SJSA1 (cell line): ENCODE measurements at places on chromosomes 5 and 9.

DNA sequence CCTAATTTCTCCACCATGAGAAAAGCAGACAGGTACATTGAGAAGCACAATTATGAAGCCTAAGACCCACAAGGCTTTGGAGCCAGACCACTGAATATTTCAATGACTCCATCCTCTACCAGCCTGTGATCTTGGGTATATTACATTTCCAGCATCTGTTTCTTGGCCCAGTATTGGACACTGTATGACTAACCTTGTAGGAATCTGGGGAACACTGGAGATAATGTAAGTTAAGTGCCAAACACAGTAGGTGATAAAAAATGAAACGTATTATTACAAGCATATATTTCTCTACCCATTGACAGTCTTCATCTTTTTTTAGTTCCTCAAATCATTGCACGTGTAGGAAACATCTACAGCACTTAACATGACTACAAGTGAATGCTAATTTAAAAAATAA lies 28.6 kb upstream of the FEM1C start:
- DNase-seq, result no peak

DNA sequence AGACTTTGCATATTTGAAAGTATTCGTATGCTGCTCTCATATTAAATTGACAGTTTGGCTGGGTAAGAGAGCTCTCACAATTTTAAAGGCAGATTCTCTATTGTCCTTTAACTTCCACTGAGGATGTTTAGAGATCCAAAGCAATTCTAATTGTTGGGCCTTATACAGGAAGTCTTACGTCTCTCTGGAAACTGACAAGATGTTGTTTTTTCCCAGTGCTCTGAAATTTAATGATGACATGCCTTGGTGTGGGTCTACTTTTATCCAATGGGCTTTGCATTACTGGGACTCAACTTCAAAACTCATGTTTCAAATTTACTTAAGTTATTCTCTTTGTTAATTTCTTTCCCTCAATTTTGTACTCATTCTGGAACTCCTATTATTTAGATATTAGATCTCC lies 191.5 kb downstream of the SNX18 start:
- no peak for DNase-seq

GRCh38 chr9:98219794-98220370 lies 27.4 kb upstream of the CORO2A start:
- DNase-seq, result no peak

GRCh38 chr5:14424011-14424685 lies 157.4 kb upstream of the OTULINL start:
- no peak for DNase-seq

DNA sequence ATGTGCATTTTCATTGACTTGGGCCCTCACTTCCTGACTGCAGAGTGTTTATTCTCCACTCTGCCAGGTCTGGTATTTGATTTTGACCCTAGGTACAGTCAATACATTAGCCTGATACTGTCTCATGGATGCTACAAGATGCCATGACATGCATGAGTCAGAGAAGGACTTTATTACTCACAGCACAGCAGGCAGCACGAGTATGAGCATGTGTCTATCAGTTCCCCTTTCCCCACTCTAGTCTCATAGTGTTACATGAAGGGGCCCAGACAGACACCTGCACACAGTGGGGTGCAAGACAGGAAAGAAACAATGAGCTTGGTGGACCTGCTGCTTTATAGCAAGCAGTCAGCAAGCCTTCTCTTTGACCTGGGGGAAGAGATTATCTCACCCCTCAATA lies 19.6 kb downstream of the ITGA2 start:
- no peak for DNase-seq

DNA sequence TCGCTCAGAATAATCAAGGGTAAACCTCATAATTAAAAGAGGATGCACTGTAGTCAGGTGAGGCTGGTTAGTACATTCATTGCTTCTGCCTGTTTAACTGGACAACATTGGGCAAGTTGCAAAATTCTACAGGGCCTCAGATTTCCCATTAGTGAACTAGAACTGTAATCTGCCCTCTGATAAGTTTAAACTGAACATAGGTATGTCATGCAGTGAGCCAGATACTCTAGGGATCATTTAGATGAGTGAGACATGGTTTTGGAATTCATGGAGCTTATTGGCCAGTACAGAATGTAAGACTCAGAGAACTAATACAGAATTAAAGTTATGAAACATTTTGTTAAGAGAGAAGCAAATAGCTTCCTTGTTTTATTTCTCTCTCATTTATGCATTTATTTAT lies 35.9 kb downstream of the RNF44 start:
- no peak for DNase-seq

DNA sequence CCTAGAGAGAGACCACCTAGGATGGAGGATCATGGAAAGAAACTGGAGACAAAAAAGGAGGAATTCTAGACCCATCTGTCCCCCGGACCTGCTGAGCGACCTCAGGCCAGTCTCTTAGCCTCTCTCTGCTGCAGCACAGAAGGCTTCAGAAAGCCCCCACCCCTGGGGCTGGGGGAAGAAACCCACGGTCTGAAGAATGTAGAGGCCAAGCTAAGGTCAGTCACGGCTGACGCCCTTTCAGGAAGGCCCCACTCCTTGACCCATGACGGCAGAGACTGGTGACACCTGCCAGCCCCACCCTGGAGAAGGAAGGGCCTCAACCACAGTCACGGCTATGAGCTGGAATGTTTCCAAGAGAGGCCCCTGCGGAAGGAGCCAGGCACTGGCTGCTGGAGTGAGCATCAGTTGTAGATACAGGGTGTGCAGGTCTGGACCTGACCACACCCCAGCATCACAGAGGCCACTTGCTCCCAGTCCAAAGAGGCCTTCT lies 120.5 kb upstream of the BOD1 start:
- DNase-seq, result no peak

DNA sequence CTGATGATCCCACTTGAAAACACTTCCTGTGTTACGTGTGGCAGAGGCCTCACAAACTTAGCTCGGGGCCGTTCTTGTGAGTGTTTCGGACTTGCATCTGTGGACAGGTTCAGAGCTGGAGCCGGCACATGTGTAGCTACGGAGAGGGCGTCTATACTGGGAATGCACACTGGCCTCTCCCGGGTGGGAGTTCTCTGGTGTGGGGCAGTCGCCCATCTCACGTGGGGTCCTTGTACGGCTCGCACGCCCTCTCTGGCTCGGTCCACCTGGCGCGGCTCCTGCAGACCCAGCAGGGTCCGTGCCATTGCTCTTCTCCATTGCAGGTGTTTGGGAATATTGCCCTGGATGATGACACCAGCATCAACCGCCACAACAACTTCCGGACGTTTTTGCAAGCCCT lies 197.9 kb downstream of the CACNA1B start:
- DNase-seq, result no peak

- DNase-seq, result no peak
Observed at GRCh38 chr5:155530046-155530445, 516.5 kb downstream of the KIF4B start.

- no peak for DNase-seq
Observed at GRCh38 chr9:119310741-119311140, 58.5 kb downstream of the BRINP1 start.

- DNase-seq, result peak; percentile 95
Observed at GRCh38 chr5:10678244-10678643, 82.8 kb downstream of the DAP start.

GRCh38 chr9:561427-561826 lies 280.1 kb upstream of the DMRT1 start:
- DNase-seq, result no peak

GRCh38 chr9:133246991-133247390 lies 28.0 kb downstream of the ABO start:
- DNase-seq, result no peak

- no peak for DNase-seq
Observed at GRCh38 chr5:139877129-139877597, 81.6 kb downstream of the PSD2 start.

- DNase-seq, result no peak
Observed at GRCh38 chr9:130991778-130992681, 16.9 kb upstream of the LAMC3 start.

- no peak for DNase-seq
Observed at GRCh38 chr5:34538026-34538672, 118.0 kb upstream of the RAI14 start.

DNA sequence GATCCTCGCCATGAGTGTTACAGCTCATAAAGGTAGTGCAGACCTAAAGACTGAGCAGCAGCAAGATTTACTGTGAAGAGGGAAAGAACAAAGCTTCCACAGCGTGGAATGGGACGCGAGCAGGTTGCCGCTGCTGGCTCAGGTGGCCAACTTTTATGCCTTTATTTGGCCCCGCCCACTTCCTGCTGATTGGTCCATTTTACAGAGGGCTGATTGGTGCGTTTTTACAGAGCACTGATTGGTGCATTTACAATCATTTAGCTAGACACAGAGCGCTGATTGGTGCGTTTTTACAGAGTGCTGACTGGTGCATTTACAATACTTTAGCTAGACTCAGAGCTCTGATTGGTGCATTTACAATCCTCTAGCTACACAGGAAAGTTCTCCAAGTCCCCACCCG lies 13.9 kb downstream of the PLK2 start:
- DNase-seq, result no peak

- no peak for DNase-seq
Observed at GRCh38 chr5:151097820-151098767, 17.3 kb upstream of the TNIP1 start.

DNA sequence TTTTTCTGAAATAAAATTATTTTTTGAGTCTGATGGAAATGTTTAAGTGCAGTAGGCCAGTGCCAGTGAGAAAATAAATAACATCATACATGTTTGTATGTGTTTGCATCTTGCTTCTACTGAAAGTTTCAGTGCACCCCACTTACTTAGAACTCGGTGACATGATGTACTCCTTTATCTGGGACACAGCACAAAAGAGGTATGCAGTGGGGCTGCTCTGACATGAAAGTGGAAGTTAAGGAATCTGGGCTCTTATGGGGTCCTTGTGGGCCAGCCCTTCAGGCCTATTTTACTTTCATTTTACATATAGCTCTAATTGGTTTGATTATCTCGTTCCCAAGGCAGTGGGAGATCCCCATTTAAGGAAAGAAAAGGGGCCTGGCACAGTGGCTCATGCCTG lies 39.2 kb downstream of the FXN start:
- no peak for DNase-seq

DNA sequence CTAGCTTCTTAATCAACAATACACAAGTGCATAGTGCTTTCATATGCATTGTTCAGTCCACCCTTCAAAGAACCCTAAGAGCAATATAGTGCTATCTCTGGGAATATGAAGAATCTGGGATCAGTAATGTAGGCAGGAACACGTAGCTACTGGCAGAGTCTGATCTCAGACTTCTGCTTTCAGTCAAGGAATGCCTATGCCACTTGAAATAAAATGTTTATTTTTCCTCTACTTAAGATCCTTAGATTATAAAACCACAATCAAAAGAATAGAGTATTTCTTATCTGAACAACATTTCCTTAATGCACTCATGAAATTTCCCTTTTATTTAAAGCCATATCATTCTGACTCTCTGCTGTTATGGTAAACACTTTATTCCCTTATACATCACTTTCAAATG lies 1407.8 kb upstream of the C9orf72 start:
- DNase-seq, result no peak

DNA sequence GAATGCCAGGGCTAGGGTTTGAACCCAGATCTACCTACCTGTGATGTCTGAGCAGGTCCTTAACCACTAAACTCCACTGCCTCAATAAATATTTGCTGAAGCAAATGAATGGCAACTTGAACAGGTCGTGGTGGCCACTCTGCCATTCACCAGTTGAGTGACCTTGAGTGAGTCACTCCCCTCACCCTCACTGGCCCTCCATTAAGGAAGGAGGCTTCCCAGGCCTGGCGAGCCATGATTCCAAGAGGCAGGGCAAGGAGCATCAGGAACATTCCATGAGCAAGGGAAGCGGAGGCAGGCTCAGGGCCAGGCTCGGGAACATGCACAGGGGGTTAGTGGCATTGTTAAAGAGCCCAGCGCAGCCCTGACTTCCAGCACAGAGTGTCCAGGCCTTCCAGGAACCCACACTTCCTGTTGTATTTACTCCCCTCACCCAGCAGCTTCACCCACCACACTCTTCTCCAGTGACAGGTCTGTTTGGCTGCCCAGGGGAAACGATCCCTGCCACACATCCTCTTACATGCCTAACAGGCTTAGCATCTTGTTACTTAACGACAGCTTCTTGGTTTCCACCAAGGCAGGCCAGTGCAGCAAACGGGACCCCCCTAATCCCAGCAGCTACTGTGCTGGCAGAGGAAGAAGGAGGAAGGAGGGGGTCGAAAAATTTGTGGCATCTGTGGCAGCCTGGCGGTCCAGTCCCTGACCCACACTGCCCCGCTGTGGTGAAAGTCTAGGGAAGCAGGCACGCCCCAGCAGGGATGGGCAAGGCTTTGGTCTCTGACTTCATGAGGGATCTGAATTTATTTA lies 43.7 kb upstream of the TTC1 start:
- DNase-seq, result peak; percentile 46

DNA sequence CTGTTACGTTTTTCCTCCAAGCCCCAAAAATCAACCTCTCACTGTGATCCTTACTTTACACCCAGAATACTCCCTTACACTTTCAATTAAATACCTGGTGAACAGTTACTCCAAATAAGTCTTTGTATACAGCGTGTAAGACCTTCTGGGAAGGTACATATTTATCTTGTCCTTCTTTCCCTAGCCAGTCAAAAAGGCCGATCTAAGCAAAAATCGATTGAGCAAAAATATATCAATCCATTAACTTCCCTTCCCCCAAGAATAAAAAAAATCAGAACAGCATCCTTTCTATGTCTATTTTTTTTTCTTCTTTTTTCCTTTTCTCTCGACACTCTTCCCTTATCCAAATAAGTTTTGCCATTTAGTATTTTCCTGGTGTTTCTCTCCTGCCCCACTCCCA lies 71.3 kb downstream of the ABHD17B start:
- DNase-seq, result no peak

DNA sequence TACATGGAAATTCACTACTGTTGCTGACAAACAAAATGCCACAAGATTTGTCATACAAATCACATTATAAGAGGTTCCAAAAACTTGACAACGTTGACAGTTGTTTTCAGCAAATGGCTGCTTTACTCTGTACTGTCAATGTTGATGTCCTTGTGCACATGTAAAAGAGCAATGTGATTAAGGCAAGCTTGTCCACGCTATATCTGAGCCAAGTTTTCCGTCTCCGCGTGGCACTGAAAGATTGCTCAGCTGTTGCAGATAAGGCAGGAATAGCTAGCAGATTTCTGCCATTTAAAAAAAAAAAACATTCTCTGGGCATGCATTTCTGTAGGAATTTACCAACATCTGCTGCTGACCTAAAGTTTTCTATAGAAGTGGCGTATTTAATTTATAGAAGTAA lies 46.4 kb upstream of the MEF2C start:
- no peak for DNase-seq
